ENCODE measurements at places on chromosomes 7 and 10. TPM values are rescaled to one million over a fixed set of nuclear protein-coding genes. Genes with fewer than 3 reads are reported as not detected.

DNA sequence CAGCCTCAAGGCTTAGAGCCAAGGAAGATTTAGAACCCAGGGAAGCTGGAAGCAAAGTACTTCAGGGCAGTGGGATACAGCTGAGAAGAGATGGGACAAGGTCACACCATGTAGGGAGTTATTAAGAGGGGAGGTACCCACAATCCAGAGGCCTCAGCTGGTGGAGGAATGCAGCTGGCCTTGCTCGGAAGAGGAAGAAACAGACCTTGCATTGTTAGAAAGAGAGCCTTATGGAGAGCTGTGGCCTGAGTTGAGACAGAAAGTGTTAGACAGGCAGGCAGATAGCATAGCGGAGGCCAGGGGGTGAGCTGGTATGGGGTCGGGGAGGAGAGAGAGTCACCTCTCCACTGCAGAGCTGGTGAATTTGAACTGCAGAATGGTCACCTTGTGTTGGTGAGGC is 173.1 kb downstream of the JCAD start:
- DNase-seq, result no peak

DNA sequence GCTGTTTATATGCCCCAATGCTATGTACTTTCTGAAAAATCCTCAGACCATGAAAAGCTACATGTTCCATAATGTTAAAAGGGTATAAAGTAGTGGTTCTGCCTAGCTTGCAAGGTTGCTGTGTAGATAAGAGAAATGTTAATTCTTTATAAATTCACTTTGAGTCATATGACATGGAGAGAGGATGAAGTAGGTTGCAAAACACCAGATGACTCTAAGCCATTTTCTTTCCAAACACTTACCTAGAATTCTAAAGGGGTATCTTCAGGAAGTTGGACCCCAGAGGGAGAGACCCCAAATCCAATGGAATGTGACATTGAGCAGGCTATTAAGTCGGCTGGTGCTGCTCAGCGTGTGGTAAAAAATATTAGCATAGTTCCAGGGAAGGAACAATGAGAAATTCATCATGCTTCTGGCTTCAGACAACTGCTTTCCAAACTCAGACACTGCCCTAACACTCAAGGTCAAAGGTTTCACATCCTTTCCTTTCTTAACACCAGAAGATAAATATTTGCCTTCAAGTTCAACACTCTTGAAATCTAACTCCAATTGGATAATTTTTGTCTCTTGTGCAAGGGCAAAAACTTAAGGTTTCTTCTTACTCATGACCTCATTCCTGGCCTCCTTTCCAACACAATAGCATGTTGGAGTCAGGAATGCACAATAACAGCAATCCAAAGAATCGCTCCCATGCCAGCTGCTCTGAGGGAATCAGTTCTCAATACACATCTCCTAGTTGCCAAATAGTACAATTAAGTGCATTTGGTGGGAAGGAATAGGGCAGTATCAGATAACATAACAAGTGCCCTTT is 100.7 kb upstream of the AFAP1L2 start:
- DNase-seq, result no peak

- DNase-seq, result no peak
Observed at GRCh38 chr7:1101563-1102431, 13.9 kb downstream of the GPER1 start.

DNA sequence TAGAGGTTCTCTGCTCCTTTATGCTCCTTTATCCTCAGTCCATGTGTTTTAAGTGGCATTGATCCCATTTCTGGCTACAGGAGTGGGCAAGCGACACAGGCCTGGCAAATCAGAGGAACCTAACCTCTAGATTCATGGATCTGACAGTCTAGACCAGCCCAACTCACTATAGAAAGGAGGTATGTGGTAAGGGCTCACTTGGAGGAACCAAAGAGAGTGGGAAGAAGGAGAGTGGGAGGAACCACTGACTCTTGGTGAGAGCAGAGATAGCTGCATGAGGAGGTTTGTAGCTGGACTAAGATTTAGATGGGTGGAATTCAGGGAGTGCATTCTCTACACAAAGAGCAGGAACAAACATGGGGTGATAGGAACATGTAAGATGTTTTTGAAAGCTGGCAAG is 11.6 kb upstream of the FRAT1 start:
- no peak for DNase-seq

DNA sequence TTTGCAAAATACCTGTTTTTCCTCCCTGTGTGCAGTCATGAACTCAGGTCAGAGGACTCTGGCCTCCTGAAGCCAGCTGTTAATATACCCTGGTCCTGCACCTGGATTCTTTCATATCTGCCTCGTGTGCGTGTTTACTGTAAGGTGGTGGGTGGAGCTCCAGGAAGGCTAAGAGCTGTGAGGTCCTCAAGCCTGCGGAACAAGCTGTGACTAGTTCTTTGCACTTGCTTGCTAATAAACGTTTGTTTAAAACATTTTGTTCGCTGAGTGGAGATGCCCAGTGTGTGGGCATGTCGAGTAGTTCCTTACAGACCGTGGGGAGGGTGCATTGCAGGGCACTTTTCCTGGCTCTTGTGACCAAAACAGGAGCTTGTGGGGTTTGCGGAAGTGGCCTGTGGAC is 139.0 kb downstream of the DOCK1 start:
- DNase-seq, result no peak

GRCh38 chr10:70761031-70761601 is 24.1 kb downstream of the TBATA start:
- no peak for DNase-seq

- no peak for DNase-seq
Observed at GRCh38 chr10:3700531-3701076, 84.4 kb downstream of the KLF6 start.

DNA sequence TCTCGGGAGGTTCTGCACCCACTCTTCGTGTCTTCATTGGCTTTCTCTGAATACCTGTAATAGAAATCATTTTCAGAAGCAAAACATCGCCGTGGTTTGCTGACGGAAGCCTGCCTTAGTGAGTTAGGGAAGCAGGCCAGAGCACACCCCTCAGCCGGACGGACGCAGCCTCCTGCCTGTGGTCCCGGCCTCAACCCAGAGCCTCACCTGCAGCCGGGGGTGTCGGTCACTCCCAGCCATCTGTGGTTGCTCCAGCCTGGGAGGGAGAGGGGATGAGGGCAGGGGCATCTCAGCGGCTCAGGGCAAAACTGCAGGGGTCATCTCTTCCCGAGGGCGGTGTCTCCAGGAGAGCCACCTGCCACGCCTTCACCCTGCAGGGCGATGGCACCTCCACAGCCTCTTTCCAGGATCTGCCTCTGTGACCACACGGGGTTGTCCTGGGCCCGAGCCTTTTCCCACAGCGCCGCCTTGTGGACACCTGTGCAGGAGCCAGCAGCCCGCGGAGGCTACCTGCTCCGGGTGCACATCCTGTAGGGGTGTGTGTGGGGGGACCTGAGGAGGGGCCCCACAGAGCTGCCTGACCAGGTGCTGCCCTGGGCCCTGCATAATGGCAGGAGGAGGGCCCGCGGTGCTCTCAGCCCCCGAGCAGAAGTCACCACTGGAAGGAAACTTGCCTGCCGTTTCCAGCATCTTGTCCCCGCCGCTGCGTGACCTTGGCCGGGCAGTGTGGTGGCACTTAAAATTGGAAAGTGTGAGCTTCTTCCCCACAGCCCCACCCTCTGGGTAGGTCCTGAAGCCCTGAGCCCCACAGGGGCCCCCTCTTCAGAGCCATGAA is 21.6 kb upstream of the AP5Z1 start:
- peak; percentile 71 for DNase-seq

CYP2C19 gene
- not detected for total RNA-seq

SLIT1 gene
- 0.77 TPM for total RNA-seq

Measured in OCI-LY7 (cell line).